H9 (cell line): ENCODE measurements at places on chromosomes 7 and 10.

DNA sequence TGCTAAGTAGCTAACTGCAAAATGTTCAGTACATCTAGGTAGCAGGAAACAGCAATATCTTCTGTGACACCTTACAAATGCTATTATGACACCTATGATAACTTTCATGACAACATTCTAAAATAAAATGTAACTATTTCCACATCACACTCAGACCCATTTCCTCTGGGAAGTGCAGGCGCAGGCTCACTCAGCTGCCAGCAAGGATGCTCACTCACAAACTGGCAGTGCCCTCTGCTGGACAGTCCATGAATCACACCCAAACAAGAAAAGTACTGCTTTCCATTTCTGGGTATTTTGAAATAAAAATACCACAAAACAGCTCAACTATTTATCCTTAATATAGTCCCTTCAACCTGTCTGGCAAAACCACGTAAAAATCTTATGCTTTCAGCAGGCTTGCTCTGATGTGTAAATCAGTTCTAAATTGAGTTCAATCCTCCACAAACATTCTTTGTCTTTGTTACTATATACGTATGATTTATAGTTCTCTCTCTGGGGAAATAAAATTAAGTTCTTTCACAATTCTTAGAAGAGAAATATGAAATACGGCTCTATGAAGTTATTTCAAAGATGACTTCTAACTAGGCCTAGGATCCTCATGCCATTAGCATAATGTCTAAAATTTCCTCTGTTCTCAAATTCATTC lies 176.6 kb downstream of the PARD3 start:
- peak; percentile 75 for DNase-seq
- H3K27ac ChIP-seq: no peak overlapping the region
- no peaks in the 10 kb centered on the region for H3K27me3 ChIP-seq
- no peak overlapping the region for H3K4me3 ChIP-seq

DNA sequence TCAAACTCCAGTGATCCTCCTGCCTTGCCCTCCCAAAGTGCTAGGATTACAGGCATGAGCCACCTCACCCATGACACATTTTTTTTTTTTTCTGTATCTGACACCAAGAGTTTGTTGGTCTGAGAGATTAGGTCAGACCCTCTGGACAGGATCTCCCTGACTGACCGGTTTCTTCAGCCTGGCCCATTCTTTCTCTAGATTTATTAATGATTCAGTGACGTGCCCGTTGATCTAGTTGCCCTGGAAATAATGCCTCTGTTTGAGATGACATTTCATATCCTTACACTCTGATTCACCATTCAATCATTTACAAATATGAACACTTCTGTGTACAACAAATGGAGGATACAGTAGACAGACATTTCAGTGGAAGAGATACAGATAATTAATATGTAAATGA lies 1.4 kb upstream of the ZNF212 start:
- no peaks in the 10 kb centered on the region for H3K27me3 ChIP-seq
- DNase-seq: no peak
- peaks cover 2% of the 10 kb centered on the region; the same call in 1 of the 2 replicates for H3K4me1 ChIP-seq

DNA sequence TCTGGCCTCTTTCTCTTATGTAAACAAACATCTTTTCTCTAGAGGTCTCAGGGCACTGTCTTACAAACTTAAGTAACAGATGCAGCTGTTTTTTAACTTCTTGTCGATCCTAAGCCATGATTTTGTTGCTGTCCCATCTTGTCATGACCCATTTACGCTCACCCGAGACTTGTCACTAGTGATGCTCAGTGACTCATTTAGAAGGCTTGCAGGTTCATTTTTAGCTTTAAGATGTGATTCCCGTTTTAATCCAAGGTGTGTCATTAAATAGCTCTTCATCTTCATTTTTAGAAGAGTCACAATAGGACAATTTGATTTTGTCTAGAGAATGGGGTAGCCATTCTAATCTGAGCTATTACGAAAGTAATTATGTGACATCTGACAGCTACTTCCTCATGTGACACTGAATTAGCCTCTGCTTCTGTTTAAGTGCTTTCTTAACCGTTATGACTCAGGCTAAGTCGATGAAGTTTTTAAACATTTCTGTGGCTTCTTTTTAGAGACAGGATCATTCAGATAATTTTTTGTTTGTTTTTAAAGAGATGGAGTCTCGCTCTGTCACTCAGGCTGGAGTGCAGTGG lies 42.7 kb downstream of the SPDYE5 start:
- H3K36me3 ChIP-seq: peaks cover 44% of the 10 kb centered on the region
- H3K27ac ChIP-seq: no peak overlapping the region
- H3K27me3 ChIP-seq: no peaks in the 10 kb centered on the region
- peaks cover 3% of the 10 kb centered on the region; the same call in 1 of the 2 replicates for H3K4me1 ChIP-seq
- no peak for DNase-seq

GRCh38 chr10:102642736-102643335 lies 1.4 kb upstream of the TRIM8 start:
- H3K4me3 ChIP-seq: peak overlapping the region; percentile 84
- no peak overlapping the region for H3K27ac ChIP-seq
- peaks cover 4% of the 10 kb centered on the region; the same call in 1 of the 2 replicates for H3K36me3 ChIP-seq
- DNase-seq: no peak
- H3K27me3 ChIP-seq: no peaks in the 10 kb centered on the region

DNA sequence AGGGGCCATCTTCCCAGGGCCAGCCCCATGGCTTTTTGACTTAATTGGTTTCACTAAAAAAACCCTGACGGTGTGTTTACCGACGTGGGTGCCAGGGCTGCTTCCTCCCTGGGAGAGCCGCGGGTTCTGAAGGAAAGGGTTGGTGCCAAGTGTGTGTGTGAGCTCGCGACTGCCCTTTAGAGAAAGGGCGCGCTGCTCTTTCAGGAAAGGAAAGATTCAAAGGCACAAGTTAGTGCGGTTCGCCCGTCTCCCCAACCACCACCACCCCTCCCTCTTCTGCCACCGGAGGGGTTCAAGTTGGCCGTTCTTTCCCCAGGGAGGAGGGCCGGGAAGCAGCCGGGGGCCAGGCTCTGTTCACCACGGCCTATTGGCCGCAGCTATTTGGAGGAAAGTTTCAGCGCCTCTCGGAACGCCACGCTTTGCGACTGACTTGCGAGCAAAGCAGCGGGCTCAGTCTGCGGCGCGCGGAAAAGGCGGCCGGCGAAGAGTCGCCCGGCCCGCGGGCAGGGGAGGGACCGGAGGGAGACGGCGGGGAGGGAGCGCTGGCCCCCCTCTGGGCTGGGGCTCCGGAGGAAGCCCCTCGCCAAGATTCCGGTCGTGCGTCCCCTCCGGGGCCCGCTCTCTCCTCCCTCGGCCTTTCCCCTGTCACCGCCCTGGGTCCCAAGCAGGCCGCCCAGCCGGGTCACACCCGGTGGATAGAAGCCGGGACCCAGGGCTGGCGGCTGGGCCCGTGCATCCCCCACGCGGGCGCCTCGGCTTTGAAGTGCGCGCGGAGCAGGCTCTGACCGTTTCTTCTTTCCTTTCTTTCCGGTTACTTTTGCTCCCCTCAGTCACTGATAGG lies 165.9 kb upstream of the PPP1R3A start:
- H3K27ac ChIP-seq: no peak overlapping the region
- H3K36me3 ChIP-seq: no peaks in the 10 kb centered on the region; the same call in 2 of the 3 replicates

DNA sequence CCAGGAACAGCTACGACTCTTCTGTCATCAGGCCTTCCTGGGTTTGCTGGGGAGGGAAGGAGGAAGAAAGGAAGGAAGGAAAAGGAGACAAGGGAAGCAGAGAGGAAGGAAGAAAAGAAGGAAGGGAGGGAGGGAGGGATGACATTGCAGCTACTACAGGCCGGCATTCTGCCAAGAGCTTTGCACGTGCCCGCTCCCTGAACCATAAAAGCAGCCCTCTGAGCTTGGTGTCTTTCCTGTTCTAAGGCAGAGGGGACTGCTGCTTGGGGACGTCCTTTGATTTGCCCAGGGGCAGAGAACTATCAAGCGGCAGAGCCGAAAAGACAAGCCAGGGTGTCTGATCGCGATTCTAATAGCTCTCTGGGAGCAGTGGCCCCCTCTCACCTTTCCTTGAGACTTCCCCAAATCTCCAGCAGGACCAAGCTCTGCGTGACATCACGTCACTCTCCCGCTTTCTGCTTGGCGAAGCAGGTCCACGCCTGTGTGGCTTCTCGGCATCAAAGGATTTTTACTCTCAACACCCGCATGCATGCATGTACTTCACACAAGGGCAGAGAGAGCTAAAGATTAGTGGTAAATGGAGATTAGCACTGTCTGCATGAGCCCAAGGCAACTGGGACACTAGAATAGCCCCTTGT lies 167.8 kb upstream of the AUTS2 start:
- H3K4me1 ChIP-seq: no peaks in the 10 kb centered on the region; the same call in 1 of the 2 replicates
- DNase-seq: peak; percentile 29
- no peak overlapping the region for H3K27ac ChIP-seq
- no peaks in the 10 kb centered on the region for H3K27me3 ChIP-seq

DNA sequence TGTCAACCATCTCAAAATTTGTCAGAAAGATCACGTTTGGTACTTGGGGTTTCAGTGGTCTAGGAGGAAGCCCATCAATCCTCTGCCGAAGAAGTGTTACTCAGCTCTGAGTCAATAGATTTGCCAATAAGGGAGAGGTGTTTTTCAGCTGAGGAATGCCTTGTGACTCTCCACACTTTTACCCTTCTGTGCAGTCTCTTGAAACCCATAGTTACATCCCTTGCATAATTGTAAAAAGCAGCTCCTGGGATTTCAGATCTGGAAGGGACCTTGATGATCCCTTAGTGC lies 47.5 kb downstream of the INSYN2A start:
- H3K4me1 ChIP-seq: peaks cover 21% of the 10 kb centered on the region; the same call in 1 of the 2 replicates
- peaks cover 3% of the 10 kb centered on the region for H3K36me3 ChIP-seq
- no peaks in the 10 kb centered on the region for H3K27me3 ChIP-seq
- H3K4me3 ChIP-seq: no peak overlapping the region
- H3K27ac ChIP-seq: no peak overlapping the region
- no peak for DNase-seq

- peak overlapping the region; percentile 76 for H3K27ac ChIP-seq
- H3K4me1 ChIP-seq: peaks cover 5% of the 10 kb centered on the region
- DNase-seq: peak; percentile 39
- no peaks in the 10 kb centered on the region for H3K27me3 ChIP-seq
Observed at GRCh38 chr7:93981480-93981874, 22.7 kb downstream of the BET1 start.

DNA sequence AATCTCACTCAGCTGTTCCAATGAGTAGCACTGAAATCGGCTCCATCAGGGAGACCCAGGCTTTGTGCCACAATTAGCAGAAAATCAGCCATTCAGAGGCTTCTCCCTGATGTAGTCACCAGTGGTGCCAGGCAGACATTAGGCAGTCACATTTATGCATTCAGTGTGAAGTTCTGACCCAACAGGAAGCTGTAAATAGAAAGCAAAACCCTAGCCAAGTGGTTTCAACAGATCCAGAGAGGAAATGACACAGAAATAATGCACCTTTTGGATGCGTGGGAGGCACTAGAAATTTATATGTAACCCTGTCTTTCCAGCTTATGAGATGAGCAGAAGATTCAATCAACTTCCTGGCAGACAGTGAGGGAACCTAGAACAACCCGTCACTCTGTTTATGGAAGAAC lies 186.4 kb downstream of the PDE1C start:
- H3K4me1 ChIP-seq: no peaks in the 10 kb centered on the region
- 0 out of 2 replicates have a peak, but pooled peaks cover 3% of the 10 kb centered on the region for H3K36me3 ChIP-seq
- H3K27ac ChIP-seq: no peak overlapping the region
- DNase-seq: no peak

DNA sequence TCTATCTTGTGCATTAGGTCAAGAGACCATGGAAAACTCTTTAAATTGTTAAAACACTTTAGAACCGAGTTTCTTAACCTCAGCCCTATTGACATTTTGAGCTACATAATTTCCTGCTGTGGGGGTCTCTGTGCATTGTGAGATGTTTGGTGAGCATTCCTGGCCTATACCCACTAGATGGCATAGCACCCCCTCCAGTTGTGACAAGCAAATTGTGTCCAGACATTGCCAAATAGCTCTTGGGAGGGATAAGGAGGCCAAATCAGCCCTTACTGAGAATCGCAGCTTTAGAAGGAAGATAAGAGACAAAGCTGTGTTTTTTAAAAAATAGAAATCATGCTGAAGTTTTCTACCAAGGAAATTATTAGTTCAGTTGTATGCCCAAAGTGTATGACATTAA lies 1158.5 kb upstream of the C7orf33 start:
- no peaks in the 10 kb centered on the region for H3K4me1 ChIP-seq
- no peak overlapping the region for H3K4me3 ChIP-seq
- peaks cover 20% of the 10 kb centered on the region; the same call in 1 of the 2 replicates for H3K27me3 ChIP-seq
- peak; percentile 32 for DNase-seq
- H3K27ac ChIP-seq: no peak overlapping the region

GRCh38 chr10:115129752-115130151 lies 36.6 kb downstream of the ATRNL1 start:
- no peaks in the 10 kb centered on the region for H3K27me3 ChIP-seq
- no peak overlapping the region for H3K4me3 ChIP-seq
- H3K4me1 ChIP-seq: no peaks in the 10 kb centered on the region
- peaks cover 13% of the 10 kb centered on the region for H3K36me3 ChIP-seq
- no peak for DNase-seq

GRCh38 chr7:5063698-5064097 lies 18.0 kb downstream of the RBAK start:
- peaks cover 99% of the 10 kb centered on the region for H3K36me3 ChIP-seq
- no peak overlapping the region for H3K4me3 ChIP-seq
- no peaks in the 10 kb centered on the region; the same call in 1 of the 2 replicates for H3K27me3 ChIP-seq
- H3K4me1 ChIP-seq: no peaks in the 10 kb centered on the region
- no peak for DNase-seq
- no peak overlapping the region for H3K27ac ChIP-seq

GRCh38 chr7:22051886-22052673 lies 106.4 kb upstream of the CDCA7L start:
- peaks cover 2% of the 10 kb centered on the region; the same call in 1 of the 2 replicates for H3K4me1 ChIP-seq
- no peak overlapping the region for H3K27ac ChIP-seq
- no peaks in the 10 kb centered on the region for H3K27me3 ChIP-seq
- H3K36me3 ChIP-seq: 0 out of 3 replicates have a peak, but pooled peaks cover 2% of the 10 kb centered on the region
- no peak overlapping the region for H3K4me3 ChIP-seq

DNA sequence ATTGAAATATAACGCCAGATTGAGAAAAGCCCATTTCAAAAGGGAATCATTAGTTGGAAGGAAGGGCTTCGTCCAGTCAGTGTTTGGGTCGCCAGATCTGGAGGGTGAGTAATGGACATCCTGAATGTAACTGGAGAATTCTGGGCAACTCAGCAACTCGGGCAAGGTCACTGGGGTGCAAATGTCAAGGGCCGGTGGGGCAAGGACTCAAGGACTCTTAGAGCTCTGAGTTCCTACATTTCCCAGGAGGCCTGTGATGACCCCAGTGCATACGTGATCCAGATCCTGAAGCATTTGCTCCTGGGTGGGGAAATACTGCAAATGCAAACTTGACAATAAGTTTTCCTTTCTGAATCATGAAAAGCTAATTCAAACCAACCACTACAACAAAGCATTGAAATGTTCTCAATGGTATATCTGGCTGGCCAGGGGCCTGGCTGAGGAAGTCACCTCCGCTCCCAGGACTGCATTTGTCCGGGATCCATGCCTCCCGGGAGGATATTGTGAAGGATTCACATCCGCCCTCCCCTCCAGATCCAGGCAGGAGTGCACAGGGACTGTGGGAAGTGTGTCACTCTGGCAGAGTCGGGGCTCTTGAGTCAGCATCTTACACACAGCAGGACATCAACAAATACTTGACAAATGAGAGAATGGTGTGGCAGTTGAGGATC lies 164.0 kb downstream of the FANK1 start:
- no peak for DNase-seq
- H3K36me3 ChIP-seq: peaks cover 5% of the 10 kb centered on the region; the same call in 1 of the 2 replicates
- H3K27ac ChIP-seq: no peak overlapping the region
- H3K4me1 ChIP-seq: no peaks in the 10 kb centered on the region
